ENCODE measurements at places on chromosomes 2 and 18.

DNA sequence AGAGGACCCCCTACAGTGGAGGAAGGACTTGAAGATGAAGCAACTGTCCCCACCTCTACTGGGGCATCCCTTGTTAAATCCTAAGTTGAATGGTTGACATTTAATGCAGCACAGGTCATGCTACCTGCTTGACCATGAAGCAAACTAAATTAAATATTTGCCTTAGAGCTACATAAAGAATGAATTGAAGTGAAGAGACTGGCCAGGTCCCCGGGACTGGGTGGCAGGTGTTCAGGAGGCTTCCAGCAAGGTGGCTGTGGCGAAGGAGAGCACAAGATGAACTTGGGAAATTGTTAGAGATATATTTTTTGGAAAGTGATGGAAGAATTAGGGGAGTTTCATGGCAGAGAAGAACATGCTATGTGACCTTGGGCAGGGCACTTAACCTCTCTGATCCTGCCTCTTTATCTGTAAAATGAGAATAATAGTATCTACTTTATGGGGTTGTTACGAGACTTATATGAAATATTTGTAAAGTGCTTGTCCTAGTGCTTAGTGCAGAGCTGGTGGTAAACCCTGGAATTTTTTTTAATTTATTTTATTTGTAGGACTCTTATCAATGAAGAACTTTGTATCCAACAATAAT is 37.3 kb downstream of the EFR3B start:
- DNase-seq = no peak

DNA sequence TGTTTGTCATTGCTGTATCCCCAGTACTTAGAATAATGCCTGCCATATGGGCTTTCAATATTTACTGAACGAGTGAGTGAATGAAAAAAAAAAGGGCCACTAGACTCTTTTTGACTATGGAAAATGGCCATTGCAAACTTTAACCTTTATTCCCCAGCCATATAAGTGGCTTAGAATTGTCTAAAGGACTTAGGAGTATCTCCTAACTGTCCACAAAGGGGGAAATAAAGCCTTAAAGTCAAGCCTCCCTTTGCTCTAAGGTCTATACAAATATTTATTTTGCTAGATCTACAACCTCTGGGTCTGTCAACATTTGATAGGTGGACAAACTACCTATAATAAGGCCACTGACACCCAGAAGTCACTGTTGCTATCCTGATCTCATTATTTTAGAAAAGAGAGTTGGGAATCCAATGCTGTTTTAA is 25.7 kb downstream of the UPP2 start:
- no peak for DNase-seq

GRCh38 chr2:190351955-190352354 is 8.6 kb downstream of the INPP1 start:
- DNase-seq = no peak

DNA sequence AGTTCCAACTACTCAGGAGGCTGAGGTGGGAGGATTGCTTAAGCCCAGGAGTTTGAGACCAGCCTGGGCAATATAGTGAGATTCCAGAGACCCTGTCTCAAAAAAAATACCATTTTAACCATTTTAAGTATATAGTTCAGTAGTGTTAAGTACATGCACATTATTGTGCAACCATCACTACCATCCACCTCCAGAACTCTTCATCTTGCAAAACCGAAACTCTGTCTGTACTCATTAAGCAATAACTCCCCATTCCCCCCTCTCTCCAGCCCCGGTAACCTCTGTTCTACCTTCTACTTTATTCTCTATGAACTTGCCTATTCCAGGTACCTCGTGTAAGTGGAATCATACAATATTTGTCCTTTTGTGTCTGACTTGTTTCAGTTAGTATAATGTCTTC is 86.4 kb downstream of the GFPT1 start:
- no peak for DNase-seq

DNA sequence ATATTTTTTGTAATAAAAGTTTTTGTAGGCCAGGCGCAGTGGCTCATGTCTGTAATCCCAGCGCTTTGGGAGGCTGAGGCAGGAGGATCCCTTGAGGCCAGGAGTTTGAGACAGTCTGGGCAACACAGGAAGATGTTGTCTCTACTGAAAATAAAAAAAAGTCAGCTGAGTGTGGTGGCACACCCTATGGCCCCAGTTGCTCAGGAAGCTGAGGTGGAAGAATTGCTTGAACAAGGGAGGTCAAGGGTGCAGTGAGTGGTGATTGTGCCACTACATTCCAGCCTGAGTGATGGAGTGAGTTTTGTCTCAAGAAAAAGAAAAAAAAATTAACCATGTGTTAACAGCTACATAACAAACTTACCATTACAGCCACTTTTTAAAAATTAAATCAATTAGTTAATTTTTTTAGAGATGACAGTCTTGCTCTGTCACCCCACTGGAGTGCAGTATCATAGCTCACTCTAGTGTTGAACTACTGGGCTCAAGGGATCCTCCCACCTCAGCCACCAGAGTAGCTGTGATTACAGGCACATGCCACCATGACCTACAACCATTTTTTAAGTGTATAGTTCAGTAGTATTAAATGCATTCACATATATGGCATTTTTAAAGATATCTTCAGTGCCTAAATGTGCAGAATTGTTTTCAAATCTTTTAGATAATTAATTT is 67.2 kb upstream of the ACYP2 start:
- no peak for DNase-seq

Measured in DMS 273 treated with DMSO at 0.1 percent for 48 hours (cell line).